ENCODE measurements at places on chromosomes 16 and 17.

GRCh38 chr17:45999900-46000290 is 845 bp downstream of the STH start:
- no peak for DNase-seq

- no peak for DNase-seq
Measured at GRCh38 chr16:61921373-61921772, 114.9 kb downstream of the CDH8 start.

- peak; percentile 78 for DNase-seq
Measured at GRCh38 chr16:89201439-89202377, 1.4 kb upstream of the SLC22A31 start.

GRCh38 chr17:30701498-30701989 is 122.9 kb downstream of the CRLF3 start:
- DNase-seq, result no peak

- DNase-seq, result no peak
Measured at GRCh38 chr17:725746-726145, 6.7 kb upstream of the TLCD3A start.

Data from stimulated activated CD4-positive, alpha-beta T cell treated with anti-CD3 and anti-CD28 coated beads, Interleukin-4, amount 100 ng/mL, for 4 hours (primary cell).